NCI-H2029 treated with DMSO at 0.1 percent for 48 hours (cell line): ENCODE measurements at places on chromosomes 12 and 14.

DNA sequence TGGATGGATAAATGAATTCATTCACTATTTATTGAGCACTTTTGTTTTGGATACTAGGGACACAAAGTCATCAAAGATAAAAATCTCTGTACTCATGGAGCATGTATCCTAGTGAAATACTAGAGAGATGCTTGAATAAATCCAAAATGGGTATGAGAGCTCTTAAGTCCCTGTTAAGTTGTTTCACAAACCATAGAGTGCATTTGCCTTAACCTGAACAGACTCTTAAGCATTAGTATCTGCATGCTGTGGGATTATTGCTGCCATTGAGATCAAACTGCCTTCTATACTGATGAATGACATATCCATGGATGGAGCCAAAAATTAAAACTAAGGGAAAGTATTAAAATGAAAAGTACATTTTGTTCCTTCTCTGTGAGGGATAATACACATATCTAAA is 206.5 kb upstream of the KRR1 start:
- DNase-seq, result peak; percentile 19

- DNase-seq, result no peak
Observed at GRCh38 chr14:60786905-60787304, 52.3 kb downstream of the MNAT1 start.

DNA sequence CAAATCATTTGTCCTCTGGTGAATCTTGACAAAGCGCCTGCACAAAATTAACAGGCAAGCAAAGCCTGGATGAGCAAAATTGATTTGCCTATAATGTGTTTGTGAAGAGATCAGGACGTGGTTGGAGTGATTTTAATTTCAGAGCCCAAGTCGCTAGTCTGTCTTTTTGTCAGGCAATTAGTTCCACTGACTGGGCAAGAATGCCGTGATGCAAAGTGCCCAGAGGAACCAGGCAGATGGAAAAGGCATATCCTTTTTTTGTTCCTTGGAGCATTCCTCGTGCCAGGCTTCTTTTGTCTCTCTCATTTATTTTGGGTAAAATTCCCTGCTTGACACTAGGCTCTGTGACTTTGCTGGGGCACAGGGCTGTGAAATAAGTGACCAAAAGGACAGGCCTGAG is 65.9 kb upstream of the CCDC198 start:
- DNase-seq, result no peak

GRCh38 chr12:27852742-27853141 is 72.7 kb upstream of the MANSC4 start:
- DNase-seq, result no peak

- DNase-seq, result no peak
Observed at GRCh38 chr12:117316336-117316735, 45.1 kb downstream of the NOS1 start.

DNA sequence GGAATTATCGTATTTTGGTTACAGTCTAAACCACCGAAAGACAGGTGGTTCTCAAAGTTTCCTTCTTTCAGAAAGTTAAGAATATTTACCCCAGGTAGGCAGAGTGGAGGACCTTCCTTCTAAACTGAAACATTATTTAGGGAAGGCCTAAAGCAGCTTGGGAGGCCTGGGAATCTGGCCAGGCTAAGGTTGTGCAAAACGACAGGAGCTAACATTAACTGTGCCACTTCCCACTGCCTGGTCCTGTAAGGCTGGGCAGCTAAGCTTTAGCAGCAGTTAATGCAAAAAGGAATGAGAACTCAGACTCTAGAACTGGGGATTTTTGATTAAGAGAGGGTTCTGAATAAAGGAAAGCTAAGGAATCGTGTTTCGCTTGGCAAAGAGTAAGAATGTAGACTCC is 82.6 kb downstream of the SLCO1A2 start:
- no peak for DNase-seq

DNA sequence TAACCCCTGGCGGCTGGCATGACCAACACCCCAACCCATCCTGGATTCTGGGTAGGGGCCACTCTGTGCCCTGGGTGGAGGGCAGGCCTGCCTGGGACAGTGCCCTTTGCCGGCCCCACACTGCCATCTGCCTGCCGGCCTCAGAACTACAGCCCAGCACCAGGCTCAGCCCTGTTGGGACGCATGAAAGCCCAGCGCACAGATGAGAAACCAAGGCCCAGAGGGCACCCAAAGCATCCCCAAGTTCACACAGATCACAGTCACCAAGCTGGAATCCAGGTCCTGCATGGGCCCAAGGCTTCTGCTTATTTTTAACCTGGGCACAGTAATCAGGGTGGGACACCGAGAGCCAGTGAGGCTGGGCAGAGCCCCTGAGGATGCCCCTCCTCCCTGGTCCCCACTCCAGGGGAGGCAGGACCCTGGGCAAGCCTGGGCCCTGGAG is 26.2 kb downstream of the RFLNA start:
- no peak for DNase-seq

DNA sequence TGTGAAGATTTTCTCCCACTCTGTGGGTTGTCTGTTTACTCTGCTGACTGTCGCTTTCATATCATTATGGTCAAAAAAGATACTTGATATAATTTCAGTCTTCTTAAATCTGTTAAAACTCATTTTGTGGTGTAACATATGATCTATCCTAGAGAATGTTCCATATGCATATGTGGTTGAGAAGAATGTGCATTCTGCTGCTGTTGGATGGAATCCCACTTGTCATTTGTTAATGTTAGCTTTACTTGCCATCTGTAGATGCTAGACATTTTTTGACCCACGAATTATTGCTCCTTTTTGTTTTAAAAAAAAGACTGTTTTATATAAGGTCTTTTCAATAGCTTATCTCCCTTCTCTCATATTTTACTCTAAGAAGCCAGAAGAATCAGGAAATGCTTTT is 26.3 kb upstream of the OR5AU1 start:
- no peak for DNase-seq

DNA sequence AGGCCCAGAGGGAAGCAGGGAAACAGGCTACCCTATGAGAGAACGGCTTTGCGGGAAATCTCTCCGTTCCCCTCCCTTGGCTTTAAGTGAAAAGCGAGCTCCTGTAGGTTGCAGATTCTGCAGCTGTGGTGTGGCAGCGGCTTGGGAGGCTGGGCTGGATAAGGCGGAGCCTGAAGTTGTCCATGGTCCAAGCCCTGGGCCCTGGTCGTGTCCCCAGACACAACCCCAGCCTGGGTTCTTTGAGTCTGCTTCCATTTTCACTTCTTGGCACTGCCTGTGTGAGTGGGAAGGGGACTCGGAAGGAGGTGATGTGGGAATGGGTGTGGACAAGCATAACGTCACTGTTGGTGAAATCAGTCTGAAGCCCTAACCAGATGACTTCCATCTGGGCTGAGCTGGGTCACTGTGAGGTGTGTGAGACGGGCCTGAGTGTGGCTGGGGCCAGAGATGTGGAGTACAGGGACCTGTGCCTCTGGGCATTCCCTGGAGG is 43.0 kb upstream of the CTDSP2 start:
- peak; percentile 50 for DNase-seq

GRCh38 chr14:68217791-68218340 is 398.3 kb downstream of the RAD51B start:
- DNase-seq, result no peak

GRCh38 chr12:7375145-7375543 is 68.8 kb downstream of the CD163L1 start:
- DNase-seq, result no peak

GRCh38 chr12:13052421-13052820 is 8.2 kb downstream of the FAM234B start:
- DNase-seq, result no peak

DNA sequence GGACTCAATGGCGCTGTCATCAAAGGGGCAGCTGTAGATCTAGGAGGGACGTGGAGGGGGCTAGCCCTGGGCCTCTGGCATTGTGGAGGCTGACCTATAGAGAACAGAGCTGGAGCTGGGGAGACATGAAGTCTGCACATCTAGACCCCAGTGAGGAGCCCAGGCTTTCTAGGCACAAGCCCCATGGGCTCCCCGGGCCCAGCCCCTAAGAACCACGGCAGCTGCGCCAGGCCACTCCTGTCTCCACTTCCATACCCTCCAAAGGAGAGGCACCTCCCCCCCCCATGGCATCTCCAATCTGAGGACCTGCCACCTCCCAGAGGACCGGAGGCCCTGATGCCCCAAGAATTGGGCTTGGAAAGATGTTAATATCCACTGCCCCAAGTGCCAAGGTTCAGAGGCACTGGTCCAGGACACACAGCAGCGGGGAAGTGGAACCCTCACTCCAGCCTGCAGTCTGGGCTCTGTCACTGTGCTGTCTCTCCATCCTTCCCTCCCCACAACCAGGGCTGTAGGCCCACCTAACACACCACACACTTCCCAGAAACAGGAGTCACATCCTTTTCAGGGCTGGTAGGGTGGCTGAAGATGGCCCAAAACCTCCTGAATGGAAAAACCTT is 4.5 kb downstream of the ANKRD9 start:
- DNase-seq, result no peak

- DNase-seq, result no peak
Observed at GRCh38 chr14:21990116-21990515, 316.5 kb upstream of the OR4E1 start.

- DNase-seq, result no peak
Observed at GRCh38 chr14:73744874-73745529, 30.8 kb upstream of the PNMA1 start.

- DNase-seq, result no peak
Observed at GRCh38 chr12:116076399-116076798, 201.1 kb downstream of the MED13L start.

DNA sequence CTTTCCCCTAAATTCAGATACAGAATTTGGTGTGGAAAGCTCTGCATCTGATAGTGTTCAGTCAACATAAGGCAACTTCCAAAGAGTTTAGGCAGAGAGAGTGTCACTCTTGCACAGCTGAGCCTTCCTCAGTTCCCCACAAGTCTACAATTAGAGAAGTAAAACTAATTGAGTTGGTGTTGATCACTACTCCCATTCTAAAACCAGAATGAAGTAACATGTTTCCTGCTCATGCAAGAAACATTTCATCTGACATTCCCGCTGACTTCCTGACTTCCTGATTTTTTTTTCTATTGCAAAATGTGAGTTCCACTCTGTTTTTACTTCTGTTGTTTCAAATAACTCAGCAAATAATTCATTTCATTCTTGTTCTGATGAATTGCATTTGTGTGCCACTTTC is 271.0 kb downstream of the ALG10B start:
- DNase-seq, result no peak

GRCh38 chr14:72952171-72952570 is 25.9 kb downstream of the DCAF4 start:
- no peak for DNase-seq

GRCh38 chr12:111761706-111762105 is 5.0 kb upstream of the ALDH2 start:
- no peak for DNase-seq

GRCh38 chr12:27244689-27245488 is 803 bp downstream of the STK38L start:
- DNase-seq, result no peak

DNA sequence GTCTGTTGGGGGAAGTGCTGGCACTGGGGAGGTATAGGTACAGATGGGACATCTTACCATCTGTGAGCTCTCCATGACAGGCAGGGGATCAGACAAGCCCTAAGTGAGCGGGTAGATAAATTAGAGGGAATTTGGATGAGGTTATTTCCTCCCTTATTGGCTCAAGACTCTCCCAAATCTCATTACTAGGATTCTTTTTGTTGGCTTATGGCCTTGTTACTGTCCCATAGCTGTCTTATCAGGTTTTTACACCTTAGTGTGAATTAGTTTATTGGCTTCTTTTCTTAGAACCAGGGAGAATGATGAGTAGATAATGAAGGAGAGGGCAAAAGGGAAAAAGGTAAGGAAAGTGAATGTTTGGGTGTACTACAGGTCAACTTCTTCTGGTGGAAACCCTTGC is 191.1 kb upstream of the PRICKLE1 start:
- DNase-seq, result no peak

- no peak for DNase-seq
Observed at GRCh38 chr14:64602826-64603225, 53.1 kb downstream of the PPP1R36 start.

GRCh38 chr12:52687497-52688385 is 7.5 kb upstream of the KRT1 start:
- DNase-seq, result peak; percentile 59

GRCh38 chr12:68557011-68557730 is 53.5 kb upstream of the RAP1B start:
- no peak for DNase-seq

DNA sequence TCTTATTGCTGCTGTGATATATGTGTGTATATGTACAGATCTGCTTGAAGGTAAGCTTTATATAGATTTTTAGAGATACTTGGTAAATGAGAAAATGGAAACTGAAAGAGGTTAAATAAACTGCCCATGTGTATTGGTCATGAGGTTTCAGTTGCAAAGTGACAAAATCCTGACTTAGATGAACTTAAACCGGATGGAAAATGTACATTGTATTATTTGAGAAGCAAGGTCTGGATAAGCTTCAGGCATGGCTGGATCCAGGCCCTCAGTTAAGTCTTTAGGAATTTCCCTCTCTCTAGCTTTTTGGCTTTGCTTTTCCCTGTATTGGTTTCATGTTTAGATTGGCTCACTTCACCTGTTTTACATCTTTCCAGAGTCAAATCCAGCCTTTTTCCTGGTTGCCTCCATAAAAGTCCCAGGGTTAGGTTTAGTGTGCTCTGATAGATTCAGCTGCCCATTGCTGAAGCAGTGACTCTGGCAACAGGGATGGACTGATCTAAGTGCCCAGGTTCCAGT is 21.0 kb upstream of the MAP1LC3B2 start:
- DNase-seq, result no peak

DNA sequence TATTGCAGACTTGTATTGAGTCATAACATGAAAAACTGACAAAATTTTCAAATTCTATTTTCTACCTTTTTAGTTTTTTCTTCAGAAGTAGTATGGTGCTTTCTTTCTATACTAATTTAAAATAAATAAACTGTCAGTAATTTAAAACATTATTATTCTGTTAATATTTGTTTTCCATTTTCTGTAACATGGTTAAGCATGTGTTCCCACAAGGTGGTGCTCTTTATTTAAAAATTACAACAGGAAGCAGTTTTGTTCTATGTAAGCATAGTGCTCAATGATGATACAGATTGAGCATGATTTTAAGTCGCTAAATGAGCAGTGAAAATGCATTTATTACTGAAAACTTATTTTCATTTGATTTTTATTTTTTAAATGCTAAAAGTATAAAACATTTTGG is 114.6 kb downstream of the PPFIA2 start:
- peak; percentile 34 for DNase-seq

DNA sequence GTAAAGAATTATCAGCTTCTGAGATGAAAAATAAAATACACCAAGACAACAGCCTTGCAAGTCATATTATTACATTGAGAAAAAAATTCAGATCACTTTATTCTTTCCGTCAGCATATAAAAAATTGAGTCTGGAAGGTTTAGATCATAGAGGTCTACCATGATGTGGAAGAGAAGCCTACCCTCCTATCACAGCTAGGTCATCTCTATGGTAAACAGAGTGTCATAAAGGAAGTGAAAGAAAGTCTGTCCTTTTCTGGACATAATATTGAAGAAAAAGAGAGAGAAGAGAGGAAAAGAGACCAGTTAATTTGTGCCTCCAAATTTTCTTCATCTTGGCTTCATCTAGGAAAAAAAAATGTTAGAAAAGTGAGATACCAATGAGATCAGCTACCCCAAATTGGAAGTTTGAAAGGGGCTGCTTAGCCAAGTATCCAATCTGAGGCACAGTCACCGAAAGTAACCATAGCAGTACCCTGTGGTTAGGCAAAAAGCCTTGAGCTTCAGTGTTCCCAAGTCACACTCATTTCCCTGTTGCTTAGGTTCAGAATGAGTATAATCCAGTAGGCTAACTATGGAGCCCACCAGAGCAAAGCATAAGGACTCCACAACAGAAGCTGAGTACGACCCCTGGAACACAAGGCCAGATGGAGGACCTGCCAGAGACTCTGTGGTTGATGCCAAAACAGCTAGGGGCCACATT is 38.1 kb downstream of the DUSP6 start:
- DNase-seq, result no peak

- DNase-seq, result no peak
Observed at GRCh38 chr12:120406069-120406468, 31.8 kb upstream of the COX6A1 start.
